ENCODE measurements at places on chromosomes 4 and X.

GRCh38 chrX:134162032-134162431 is 75.0 kb upstream of the CCDC160 start:
- no peak for DNase-seq

- DNase-seq: no peak
These were observed 88.2 kb upstream of the GPR50 start for GRCh38 chrX:151088221-151088620.

DNA sequence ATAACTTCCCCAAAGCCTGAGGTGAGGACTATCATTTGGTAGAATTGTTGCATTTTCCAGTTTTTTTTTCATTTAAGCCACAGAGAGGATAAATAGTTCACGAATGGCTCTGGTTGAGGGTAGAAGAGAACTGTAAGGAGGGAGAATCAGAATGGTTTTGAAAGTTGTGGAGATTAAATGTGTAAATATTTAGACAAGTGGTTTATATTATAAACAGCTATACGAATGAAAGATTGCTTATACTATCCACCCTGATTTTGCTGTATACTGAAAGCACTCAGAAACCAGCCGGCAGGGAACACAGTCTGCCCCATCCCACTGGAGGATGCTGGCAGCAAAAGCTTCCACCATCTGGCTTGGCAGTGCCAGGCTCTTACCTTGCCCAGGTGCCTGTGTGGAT is 341.1 kb downstream of the RAPGEF2 start:
- DNase-seq: no peak

- no peak for DNase-seq
These were observed 136.1 kb downstream of the MAD2L1 start for GRCh38 chr4:119930546-119930945.

DNA sequence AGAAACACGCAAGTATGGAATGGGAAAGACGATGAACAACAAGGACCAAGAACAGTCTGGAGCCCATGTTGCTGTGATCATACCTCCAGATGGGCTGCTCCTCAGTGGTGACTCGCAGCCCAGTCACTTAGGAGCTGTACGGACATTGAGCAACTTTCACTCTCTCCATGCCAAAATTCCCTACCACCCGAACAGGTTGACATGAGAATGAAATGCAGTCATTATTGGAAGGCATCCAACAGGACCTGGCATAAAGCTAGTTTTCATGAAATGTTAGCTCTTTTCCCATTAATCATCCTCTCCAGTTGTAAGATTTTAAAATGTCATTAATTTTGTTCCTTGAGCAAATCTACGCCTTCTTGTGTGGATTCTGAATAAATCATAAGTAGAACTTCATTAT is 82.7 kb upstream of the GPM6B start:
- DNase-seq: peak; percentile 40

- DNase-seq: no peak
These were observed 758 bp downstream of the SCFD2 start for GRCh38 chr4:53365121-53365485.

DNA sequence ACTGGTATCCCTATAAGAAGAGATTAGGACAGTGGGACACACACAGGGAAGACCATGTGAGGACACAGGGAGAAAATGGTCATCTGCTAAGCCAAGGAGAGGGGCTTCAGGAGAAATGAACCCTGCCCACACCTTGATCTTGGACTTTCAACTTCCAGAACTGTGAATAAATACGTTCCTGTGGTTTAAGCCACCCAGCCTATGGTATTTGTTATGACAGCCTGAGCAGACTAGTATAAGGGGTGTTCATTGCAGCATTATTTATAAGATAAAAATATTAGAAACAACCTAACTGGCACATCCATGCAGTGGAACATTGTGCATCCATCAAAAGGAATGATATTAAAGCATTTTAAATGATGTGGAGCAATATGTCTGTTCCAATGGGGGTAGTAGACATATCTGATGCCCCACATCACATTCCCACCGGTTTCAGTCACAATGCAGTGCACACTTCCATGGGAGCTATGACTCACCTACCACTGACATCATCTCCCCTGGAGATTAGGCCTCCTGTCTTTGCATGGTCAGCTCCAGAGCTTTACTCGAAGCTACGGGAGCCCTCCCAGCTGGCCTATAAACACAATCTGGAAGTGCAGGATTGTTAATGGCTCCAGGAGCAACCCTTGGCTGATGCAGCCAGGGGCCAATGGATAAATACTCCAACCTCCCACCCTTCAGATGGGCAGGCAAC is 38.9 kb upstream of the MAMLD1 start:
- peak; percentile 48 for DNase-seq

DNA sequence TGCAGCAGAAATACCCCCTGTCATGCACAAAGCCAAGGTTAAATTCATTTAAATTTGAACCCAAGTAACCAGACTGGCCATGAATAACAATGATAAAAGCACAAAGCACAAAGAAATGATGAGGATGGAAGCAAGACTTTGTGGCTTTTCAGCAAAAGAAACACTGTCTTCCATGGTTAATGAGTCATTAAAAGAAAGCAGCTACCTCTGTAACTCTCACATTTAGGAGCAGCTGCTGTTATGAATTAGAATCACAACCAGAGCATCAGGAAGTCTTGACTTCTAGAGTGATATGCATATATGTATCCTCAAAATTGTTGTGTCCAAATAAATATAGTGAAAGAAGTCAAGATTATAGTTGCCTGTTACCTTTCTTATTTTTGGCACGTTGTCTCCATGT is 70.7 kb upstream of the RPS6KA6 start:
- no peak for DNase-seq

GRCh38 chrX:134727363-134727762 is 69.1 kb upstream of the PLAC1 start:
- peak; percentile 34 for DNase-seq

DNA sequence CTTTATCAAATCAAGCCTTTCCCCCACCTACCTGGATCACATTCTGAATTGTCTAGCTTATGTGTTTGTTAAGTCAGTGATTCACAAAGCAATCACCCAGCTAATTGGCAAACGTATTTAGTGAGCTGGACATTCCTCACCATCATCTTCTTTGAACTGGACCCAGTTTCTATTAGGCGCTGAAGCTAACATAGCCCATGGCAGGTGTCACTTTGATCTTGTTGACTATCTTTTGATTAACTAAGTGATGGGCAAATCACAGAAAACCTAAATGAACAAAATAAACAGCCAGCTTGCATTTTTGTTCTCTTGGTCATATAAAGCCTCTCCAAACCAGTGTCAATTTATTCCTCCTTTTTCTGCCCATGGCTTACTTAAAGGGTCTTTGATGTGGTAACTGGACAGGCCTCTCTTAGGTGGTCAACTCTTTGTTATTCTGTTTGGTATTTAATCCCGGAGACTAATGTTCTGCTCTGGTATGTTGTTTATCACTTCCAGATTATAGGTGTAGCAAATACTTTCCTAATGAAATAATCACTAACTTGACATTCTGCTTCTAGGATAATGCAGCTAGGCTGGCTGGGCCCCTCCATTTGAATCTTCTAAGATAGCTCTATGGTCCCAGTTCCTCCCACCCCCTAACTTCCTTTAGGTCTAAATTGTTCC is 105.3 kb upstream of the SMIM10 start:
- no peak for DNase-seq

GRCh38 chrX:107054978-107055377 is 55.0 kb upstream of the MORC4 start:
- DNase-seq: no peak

DNA sequence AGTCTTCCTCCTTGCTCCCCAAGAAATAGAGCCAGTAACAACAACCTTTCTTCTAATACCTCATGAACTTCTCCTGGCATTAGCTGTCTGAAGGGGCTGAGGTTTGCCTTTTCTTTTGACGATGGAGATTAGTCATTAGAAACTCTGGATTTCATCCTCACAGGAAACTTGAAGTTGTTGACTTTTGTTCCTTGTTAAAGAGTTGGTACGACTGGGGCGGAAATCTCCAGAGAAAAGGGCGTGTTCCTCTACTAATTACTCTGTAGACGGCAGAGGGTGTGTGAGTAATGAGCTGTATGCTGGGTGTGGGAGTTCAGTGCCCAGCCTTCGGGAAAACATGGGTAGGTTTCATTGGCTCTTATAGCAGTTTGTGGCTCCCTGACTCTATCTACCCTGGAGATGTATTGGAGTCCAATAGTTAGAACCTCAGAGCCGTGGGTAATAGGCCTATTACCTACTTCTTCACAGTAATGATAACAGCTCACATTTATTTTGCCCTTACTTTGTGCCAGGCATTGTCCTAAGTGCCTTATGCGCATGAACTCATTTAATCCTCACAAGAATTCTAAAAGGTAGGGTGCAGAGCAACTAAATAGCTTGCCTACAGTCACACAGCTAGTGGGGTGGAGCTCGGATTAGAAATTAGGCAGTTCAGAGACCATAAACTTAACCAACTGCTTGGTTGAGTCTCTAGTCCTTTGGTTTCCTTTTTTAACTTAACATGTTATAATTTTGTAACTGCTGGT is 23.4 kb downstream of the TMEM164 start:
- DNase-seq: peak; percentile 86

DNA sequence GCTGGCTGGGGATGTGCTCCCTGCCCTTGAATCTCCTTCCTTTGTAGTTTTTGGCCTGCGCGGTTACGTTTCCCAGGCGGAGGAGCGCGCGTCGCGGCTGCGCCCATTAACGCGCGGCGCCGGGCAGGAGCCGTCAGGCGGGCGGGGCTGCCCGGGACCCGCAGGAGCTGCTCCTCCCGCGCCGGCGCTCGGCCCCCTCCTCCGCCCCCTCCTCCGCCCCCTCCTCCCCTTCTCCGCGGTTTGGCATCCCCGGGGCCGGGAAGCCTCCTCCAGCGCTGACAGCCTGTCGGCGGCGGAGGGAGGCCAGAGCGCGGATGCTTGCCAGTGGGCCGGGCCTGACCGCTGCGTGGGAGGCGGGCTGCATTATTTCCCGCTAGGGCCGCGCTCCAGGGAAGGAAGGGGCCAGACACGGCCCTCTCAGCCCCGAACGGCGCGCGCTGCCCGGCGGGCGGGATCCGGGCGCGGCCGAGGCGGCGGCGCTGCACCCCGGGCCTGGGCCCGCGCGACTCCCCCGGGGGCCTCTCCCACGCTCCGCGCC is at the start of gene DCLK2:
Gene DCLK2, plus strand, starts transcription at position 405 of the 538 bp plus-strand sequence. CDS start 583 bp downstream, outside the sequence.
- DNase-seq: peak; percentile 77

GRCh38 chr4:52595001-52595400 is 64.1 kb downstream of the USP46 start:
- DNase-seq: peak; percentile 17

DNA sequence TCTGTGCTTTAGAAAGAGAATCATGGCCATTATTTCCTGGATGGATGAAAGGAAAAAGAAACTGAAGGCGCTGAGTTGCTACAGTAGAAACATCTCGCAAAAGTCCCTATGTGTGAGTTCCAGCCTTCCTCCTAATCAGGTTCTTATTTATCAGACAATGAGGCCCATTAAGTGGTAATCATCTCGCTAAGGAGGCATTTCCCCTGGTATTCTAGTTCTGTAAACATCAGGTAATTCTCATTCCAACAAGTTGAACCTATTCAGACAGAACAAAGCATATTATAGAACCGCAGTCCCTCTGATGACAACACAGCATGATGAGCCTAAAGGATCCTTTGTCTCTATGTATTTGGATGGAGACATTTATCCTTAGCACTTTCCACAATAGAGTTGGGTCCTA is 205.7 kb upstream of the MAOA start:
- no peak for DNase-seq

DNA sequence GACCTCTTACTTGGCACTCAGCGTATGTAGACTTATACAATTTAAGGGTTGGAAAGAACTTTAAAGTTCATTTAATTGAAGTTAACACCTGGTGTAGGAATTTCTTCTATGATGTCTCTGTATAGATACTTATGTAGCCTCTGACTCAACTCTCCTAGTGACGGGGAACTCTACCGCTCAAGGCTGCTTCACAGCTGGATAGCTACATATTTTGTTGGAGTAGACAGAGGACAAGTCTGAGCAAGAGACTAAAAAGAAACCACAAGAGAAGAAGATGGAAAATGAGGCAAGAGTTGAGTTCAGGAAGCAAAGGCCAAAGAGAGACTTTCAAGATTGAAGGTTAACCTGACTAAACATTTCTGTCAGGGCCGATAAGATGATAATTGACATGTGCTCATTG is 52.6 kb downstream of the GPR50 start:
- DNase-seq: no peak

- DNase-seq: no peak
These were observed 29.4 kb downstream of the SASH3 start for GRCh38 chrX:129808829-129809796.

GRCh38 chr4:148054275-148054674 is 322.4 kb downstream of the ARHGAP10 start:
- DNase-seq: peak; percentile 28

GRCh38 chr4:83009529-83009928 is 1.1 kb downstream of the LIN54 start:
- no peak for DNase-seq

- no peak for DNase-seq
These were observed 206.9 kb upstream of the HCCS start for GRCh38 chrX:10904220-10904619.

DNA sequence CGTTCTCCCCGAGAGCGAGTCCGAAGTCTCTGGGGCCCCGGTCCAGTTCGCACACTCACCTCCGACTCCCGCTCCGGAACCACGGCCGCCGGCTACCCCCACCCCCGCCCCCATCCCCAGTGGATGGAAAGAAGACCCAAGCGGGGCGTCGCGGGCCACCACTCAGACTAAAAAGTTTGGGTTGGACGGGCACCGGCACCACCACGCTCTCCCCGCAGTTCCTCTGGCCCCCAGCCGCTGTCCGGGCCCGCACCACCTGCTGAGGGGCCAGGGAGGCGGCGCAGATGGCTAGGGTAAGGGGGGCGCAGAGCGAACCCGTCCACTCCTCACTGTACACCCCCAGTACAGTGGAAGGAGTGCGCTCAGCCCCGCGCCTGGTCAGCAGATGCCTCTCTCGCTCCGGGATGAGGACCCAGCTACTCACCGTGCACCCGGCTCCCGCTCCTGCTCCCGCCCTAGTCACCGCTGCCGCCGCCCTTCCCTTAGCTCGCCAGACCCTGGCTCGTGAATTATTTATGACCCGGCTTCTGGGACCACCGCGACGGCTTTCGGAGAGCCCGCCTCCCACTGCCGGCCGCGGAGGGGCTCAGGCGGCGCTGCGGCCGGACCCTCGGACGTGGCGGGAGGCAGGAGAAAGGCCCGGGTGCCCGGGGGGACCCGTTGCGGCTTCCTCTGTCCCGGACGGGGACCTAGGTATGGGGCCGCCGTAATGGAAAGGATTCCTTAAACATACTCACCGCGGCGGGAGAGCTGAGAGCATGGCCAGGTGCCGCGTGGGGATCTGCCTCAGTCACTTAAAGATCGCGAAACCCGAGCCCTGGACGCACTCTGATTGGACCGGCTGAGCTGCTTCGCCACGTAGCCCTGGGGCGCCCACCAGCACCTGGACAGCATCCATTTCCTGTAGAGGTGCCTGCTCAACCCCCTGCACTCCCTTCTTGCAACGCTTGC is at the start of gene PROM1:
Gene PROM1, minus strand, starts transcription at position 783 of the 951 bp plus-strand sequence. CDS start 8,117 bp downstream, outside the sequence.
- DNase-seq: no peak

DNA sequence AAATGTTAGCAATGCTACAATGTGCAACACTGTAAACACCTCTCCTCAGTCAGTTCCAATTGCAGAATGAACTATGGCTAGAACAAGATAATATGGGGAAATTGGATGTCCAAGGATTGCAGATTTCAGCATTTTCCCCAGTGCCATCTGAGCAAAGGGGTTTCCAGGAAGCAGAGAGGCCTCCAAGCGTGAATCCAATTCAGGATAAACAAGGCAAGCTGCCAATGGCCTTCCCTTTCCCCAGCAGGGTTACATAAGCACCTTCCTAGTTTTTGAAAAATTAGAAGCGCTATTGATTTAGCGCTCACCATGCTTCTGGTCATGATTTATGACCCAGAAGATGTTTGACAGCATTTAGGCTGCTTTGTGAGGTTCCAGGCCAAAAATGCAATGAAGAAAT is 223.0 kb upstream of the GATB start:
- no peak for DNase-seq
